ENCODE measurements at places on chromosomes 16 and 17.

DNA sequence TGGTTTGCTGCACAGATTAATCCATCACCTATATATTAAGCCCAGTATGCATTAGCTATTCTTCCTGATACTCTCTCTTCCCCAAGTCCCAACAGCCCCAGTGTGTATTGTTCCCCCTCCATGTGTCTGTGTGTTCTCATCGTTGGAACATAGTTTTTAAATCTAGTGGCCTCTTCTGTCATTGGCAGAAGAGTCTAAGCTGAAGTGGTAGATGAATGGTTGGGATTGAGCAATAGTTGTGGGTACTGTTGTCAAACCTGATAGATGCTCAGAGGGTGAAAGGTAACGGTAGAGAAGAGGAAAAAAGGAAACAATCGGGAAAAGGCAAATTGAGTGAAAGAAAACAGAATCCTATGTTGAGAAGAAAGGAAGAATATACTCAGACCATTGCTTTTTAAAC is 29.9 kb downstream of the MAP3K3 start:
- DNase-seq: no peak

DNA sequence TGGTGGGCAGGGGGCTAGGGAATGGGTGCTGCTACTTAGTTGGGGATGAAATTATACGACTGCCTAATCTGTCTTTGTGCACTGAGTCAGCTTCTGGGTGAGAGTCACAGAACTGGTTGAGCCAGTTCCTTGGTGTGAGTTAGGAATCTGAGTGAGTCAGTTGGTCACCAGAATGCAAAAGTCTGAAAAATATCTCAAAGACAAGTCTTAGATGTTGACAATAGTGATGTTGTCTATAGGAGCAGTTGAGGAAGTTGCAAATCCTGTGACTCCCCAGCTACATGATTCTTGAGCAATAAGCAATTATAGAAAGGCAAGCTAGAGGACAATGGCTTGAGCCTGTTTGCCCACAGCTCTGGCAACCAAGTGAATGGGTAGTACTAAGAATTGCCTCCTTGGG is 399.2 kb downstream of the CNTNAP4 start:
- DNase-seq: no peak

GRCh38 chr16:311725-312124 is 28.8 kb downstream of the PDIA2 start:
- no peak for DNase-seq

DNA sequence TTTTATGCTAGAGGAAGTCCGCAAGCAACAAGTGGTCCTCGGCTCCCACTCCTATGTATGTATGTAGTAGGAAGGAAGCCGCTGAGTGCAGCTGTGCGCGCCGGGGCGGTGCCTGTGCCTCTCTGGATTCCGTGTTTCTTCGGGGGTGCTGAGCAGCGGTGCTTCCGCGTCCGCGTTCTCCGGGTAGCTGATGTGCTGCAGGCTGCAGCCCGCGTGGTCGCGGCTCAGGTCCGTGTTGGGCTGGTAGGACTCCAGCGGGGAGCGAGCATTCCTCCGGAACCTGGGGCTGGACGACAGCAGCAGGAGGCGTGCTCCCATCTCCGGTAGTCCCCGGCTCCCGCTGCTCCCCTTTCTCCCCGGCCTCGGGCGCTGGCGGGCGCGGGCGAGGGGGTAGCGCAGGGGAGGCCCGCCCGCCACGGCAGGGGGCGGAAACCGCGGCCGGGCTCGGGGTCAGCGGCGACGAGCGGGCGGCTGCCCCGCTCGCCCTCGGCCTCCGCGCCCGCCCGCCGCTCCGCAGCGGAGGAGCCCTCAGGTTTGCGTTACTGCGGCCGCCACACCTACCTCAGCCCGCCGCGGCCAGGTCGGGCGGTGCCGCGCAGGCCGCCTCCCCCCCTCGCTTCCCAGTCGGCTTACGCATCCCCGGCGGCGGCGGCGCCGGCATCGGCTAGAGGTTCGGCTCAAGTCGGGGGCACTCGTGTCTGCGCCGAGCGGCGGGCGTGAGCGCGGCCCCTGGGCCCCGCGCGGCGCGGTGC is 487 bp downstream of the C17orf67 start:
- peak; percentile 27 for DNase-seq

- no peak for DNase-seq
Measured at GRCh38 chr17:66425756-66426396, 123.5 kb downstream of the PRKCA start.

GRCh38 chr16:65831903-65832666 is 534.4 kb upstream of the CDH5 start:
- DNase-seq: no peak

DNA sequence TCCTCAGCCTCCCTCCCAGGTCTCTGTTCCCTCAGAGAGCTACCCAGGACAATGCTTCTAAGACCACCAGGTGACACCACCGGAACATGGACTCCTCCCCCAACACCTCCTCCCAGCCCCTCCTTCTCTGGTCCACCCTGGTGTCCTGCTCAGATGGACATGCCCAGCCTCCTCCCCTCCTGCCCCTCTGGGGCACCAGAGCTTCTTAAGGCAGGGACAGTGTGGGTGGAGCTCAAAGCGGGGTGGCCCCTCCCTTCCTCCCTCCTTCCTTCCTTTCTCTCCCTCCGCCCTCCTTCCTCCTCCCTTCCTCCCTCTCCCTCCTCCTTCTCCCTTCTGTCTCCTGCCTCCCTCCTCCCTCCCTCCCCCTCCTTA is 22.7 kb downstream of the TRPV3 start:
- DNase-seq: no peak

DNA sequence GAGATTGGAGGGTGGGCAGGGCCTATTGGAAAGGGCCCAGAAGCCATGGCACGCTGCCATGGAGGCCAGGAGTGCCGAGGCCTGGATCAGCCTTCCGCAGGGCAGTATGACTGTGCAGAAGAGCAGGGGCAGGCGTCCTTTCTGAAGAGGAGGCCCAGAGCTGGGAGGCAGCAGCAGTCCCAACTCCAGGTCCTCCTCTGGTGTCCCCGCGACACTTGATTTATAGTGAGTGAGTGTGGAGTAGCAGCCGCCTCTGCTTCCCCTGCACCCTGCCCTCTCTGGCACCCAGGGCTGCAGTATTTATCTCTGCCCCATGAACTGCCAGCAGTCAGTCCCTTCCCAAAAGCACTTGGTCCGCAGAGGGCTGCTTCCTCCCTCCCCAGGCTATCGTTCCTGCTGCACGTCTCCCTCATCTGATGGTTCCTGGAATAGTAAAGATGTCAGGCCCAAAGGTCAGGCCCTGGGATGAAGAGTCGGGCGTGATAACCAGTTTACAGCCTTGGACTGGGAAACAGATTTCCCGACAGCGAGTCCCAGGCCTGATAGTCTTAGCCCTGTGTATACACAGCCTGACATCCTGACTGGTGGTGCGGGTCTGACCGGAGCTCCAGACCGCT is 32.9 kb downstream of the PGS1 start:
- DNase-seq: no peak

DNA sequence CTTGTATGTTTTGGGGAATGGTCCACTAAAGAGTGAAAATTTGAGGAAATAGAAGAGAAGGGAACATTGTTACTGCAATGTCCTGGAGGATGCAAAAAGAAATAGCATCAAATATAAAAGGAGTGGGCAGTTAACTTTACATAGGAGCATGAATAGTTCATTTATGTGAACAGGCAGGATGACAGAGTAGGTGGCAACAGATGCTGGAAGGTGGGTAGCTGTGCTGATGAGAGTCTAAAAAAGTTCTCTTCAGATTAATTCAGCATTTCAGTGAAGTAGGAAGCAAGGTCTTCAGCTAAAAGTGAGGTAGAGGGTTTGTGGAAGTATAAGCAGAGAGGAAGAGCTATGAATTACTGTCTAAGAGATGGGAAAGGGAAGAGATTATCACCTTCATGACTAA is 276.5 kb downstream of the KIF2B start:
- DNase-seq: no peak

DNA sequence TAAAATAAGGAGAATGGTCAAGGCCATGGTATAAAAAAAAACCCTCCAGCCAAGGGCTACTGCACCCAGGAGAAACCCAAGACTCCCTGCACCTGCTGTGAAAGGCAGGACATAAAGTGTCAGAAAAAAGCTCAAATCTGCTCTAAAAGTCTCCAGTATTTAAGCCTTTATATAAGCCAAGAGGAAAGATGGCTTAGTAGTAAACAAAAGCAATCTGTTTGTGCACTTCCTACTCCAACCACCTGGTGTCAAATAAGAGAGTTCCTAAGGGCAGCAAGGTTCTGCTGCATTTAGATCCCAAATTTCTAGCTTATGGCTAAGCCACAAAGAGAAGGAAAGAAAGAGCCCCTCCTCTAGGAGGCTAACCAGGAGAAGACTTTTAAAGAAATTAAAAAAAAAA is 20.6 kb downstream of the ACSM1 start:
- DNase-seq: no peak

- DNase-seq: no peak
Measured at GRCh38 chr16:9112844-9113186, 21.4 kb downstream of the HAPSTR1 start.

DNA sequence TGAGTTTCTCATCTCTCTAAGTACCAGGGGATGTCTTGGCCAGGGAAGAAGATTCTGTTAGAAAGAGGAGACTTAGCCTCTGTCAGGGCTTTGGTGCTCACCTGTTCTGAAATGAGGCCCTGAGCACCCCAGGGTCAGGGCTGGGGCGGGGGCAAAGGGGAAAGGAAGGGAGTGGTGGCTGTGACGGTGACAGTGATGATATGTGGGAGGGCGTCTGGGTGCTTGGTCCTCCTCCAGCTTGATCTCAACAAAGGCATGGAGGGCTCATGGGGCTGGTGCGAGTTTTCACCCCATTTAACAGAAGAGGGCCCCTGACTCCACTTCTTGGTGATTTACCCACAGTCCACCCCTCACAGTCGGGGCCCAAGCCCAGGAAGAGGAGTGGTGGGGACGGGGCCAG is 15.1 kb downstream of the SOX8 start:
- no peak for DNase-seq

GRCh38 chr16:83046664-83047063 is 419.9 kb downstream of the CDH13 start:
- no peak for DNase-seq

DNA sequence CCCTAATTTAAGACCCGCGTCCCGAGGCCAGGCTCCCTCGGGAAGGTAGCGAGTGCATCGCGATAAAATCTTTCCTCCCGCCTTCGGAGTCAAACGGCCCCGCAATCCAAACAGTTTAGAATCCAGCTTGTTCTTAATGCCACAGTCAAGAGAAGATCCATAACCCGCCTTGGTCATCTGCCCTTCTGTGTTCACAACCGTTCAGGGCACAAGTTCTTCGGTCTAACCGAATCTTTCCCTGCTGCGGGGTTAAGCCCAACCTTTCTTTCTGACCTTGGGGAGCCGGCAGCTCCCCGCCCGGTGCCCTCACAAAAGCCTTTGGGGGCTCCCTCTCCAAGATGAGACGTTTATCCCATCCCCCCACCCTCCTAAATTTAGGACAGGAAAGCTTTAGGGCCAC is 30.3 kb downstream of the CPSF4L start:
- no peak for DNase-seq

GRCh38 chr16:70779361-70779760 is 21.6 kb downstream of the VAC14 start:
- DNase-seq: no peak

- DNase-seq: no peak
Measured at GRCh38 chr16:15457958-15458357, 23.6 kb downstream of the BMERB1 start.

DNA sequence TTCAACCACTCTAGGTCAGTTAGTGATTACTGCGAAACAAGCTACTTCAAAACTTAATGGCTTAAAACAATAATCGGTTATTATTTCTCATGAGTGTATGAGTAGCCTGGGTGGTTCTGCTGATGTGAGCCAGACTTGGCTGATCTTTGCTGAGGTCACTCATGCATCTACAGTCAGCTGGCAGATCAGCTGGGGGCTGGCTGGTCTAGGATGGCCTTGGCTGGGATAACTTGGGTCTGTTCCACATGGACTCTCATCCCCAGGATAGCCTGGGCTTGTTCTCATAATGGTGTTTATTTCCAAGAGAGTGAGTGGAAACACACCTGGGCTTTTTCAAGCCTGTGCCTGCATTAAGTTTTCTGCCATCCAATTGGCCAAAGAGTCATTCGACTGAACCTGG is 13.0 kb downstream of the CCDC182 start:
- no peak for DNase-seq

GRCh38 chr17:16971458-16972338 is at the start of gene TNFRSF13B:
TSS of gene TNFRSF13B (minus strand) at chr17:16972118. CDS start at chr17:16972075, 43 bp downstream.
- DNase-seq: no peak

DNA sequence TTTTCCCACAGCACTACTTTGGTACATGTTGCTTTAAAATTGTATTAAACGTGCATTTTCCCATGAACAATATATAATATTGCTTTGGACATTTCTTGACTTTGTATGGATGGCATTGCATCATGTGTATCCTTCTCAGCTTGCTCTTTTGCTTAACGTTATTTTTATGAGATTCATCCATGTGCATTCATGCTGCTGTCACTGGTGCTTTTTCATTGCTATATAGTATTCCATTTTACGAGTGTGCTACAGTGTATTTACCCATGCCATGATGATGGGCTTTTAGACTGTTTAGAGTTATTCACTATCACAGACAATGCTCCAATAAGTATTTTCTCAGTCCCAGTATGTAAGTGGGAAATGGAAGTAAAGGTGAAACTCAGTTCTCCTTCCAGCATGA is 195.2 kb upstream of the COX10 start:
- no peak for DNase-seq

DNA sequence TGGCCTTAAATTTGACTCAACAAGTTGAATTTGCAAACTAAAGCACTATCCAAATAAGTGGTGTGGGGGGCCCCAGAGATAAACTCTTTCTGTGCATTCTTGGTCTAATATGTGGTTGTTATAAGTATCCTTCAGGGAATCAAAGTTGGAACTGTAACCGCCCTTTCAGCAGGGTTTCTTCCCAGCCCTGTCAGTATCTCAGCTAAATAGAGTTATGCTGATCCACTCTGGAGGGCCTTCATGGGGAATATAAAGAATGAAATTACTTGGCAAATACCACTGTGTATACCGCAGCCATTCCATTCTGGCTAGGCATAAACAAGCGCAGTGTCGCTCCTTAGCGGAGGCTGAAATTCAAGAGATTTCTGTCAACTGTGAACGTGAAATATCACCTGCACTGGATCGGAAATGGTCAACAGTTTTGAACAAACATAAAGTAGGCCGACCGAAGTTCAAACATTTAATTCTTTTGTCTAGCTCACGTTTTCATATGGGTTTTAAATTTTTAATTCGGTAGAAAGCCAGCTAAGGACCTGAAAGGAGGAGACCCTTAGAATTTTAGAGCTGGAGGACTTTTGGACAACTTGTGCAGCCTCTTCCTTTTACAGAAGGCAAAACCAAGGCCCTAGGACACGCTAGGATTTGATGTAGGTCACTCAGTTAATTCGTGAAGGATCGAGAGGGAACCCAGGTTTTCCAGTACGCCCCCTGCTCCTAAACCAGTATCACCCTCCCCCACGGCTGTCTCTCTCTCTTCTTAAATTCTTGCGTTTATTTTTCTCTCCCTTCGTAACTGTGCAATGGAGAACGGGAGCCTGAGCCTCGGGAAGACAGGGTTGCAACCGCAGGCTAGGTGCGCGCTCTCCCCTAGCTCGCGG is 74.7 kb downstream of the CHD9 start:
- no peak for DNase-seq

GRCh38 chr17:2485543-2485942 is 26.1 kb downstream of the METTL16 start:
- no peak for DNase-seq

DNA sequence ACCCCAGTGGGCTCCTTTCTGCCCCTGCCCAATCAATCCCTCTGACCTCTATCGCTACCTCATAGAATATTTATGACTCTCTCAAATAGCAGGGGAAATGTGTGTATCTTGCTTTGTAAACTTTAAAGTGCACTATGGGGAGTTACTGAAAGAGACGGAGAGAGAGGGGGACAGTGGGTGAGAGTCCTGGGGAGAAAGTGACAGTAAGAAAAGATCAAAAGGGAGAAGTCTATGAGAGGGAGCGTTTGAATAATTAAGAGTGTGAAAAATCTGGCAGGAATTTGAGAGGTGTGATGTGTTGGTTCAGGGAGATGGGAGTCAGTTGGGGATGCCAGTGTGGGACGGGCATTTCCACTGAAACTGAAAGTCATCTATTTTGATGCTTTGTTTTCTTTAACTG is 32.6 kb downstream of the USP43 start:
- DNase-seq: no peak

All from activated CD4-positive, CD25-positive, alpha-beta regulatory T cell (primary cell).